ENCODE measurements at places on chromosomes 5 and 9.

GRCh38 chr5:125898851-125899405 lies 524.3 kb upstream of the GRAMD2B start:
- DNase-seq: no peak

DNA sequence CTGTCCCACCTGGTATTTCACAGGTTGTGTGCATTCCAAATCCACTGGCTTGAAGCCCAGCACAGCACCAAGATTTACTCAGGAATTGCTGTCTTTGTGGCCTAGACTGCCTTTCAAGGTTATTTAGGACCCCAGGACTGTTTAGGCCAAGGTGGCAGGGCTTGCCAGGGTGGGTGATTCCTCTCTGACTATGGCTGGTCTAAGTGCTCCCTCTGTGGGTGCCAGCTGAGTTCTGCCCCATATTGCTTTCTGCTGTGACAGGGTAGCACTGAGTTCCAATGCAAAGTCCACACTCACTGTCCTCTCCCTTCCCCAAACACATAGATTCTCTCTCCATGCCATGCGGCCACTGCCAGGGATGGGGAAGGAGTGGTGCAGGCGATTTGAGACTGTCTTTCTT lies 318.2 kb downstream of the EFNA5 start:
- no peak for DNase-seq

- DNase-seq: no peak
These were observed 1350.1 kb upstream of the ACO1 start for GRCh38 chr9:31034311-31034710.

GRCh38 chr9:94928691-94929368 lies 202.3 kb downstream of the AOPEP start:
- DNase-seq: no peak

DNA sequence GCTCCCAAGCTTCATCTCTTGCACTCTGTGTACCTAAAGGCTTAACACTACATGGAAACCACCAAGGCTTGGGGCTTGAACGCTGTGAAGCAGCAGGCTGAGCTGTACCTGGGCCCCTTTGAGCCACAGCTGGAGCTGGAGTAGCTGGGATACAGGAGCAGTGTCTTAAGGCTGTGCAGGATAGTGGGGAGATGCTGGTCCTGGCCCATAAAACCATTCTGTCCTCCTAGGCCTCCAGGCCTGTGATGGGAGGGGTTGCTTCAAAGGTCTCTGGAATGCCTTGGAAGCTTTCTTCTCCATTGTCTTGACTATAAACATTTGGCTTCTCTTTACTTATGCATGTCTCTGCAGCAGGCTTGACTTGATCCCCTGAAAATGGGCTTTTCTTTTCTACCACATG lies 42.3 kb upstream of the DAPK1 start:
- no peak for DNase-seq

GRCh38 chr9:92444841-92445240 lies 20.6 kb upstream of the OMD start:
- no peak for DNase-seq
